ENCODE measurements at places on chromosomes 13 and 19.

- no peak for DNase-seq
Observed at GRCh38 chr13:83221813-83222241, 660.4 kb downstream of the SLITRK1 start.

- no peak for DNase-seq
Observed at GRCh38 chr19:49805822-49806619, 7.1 kb downstream of the FUZ start.

DNA sequence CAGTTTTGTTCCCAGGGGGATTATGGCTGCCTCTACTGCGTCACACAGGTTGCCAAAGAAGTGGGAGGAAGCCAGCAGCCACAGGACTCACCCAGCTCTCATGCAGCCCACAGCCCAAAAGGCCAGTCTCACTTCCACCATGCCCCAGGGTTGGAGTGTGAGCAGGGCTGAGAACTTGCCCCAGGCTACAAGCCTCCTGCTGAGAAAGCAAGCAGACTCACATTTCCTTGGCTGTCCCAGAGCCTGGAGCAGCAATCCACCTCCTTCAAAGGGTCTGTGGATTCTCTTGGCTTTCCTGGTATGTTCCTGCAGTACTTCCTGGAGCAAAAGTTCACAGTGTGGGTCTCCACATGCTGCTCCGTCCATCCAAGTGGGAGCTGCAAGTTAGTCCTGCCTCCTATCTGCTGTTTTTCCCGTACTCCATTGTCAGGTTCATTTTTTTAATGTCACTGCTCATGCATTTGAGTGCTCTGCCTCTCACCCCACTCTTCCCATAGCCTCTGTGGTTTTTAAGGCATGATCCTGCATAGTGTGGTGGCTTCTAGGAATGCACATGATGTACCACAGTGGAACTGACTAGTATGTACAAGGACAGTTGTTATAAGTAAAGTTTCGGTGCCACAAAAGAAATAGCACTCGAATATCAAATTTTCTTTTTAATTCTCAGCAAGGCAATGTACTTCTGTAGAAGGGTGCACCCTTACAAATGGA is 56.2 kb upstream of the ARHGEF7 start:
- DNase-seq = no peak

GRCh38 chr13:105465745-105466144 is 1069.7 kb downstream of the EFNB2 start:
- DNase-seq = no peak
